ENCODE measurements at places on chromosomes 6 and 20. TPM values are rescaled to one million over a fixed set of nuclear protein-coding genes. Genes with fewer than 3 reads are reported as not detected.

The PRR18 gene
- total RNA-seq, result 0.59 TPM

The PDE10A gene
- 2.7 TPM for total RNA-seq

The CLDN20 gene
- not detected for total RNA-seq

The TSHZ2 gene
- 12.6 TPM for total RNA-seq

DNA sequence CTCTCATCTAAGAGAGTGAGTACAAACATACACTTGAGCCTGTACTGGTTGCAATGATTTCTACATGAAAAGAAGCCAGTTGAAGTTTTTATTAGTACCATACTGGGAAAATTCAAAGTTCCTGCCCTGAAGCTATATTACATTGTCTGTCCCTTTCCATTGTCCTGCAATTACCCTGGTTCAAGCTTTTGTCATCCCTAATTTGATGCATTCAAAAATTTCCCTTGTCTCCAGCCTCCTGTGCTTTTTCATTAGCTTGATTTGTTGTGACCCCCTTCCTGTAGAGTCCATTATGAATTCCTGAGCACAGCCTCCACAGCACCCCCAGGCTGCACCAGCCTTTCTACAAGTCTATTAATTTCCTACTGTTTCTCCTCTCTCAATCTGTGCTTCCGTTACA, 46.4 kb downstream of the VGLL2 start:
- H3K4me3 ChIP-seq, result no peak overlapping the region

DNA sequence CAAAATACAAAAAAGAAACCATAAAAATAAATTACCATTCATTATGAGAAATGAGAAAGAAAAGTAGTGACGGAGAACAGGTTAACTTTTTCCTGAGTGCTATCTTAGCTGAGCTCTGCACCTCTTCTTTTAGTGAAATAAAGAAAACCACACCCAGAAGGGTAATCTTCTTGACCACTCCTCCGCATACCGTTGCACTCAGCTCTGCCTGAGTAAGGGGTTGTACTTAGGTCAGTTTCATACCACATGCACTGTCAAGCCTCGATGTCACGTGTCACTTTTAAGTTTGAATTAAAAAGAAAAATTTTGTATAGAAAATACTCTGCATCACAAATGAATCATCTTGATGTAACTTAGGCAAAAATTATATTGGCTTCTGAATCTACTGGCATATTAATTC, 2.8 kb downstream of the EZR start:
- peak overlapping the region; percentile 82 for H3K4me3 ChIP-seq
- no peaks in the 10 kb centered on the region for H3K27me3 ChIP-seq
- peak overlapping the region; percentile 97 for H3K27ac ChIP-seq
- H3K36me3 ChIP-seq, result peaks cover 9% of the 10 kb centered on the region

- no peaks in the 10 kb centered on the region for H3K36me3 ChIP-seq
- no peaks in the 10 kb centered on the region for H3K4me1 ChIP-seq
- no peak for DNase-seq
- no peak overlapping the region for H3K4me3 ChIP-seq
- peaks cover 7% of the 10 kb centered on the region for H3K27me3 ChIP-seq
These were observed 109.7 kb downstream of the LRFN2 start for GRCh38 chr6:40477246-40478126.

DNA sequence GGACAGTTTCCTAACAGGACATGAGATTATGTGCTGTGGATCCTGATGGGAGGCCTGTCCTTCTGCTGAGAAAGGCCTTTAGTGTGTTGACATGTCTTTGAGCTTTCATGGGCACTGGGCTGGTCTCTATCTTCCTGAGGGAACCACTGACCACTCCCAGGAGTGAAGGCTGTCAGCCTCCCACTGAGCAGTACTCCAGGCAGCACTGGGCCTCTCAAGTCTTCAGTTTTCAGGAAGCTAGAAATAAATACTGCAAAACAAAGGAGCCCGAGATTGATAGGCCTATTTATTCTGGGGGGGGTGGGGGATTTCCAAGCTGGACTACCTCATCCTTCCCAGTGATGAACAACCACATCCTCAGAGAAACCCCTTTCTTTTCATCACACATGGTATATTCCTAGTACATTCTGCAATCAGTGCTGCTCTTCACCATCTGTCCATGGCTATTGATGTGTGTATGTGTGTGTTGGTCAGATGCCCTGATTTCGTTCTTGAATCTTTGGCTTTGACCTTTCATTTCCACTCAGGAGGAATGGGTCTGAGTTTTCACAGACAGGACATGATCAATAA, 180.9 kb upstream of the SPTLC3 start:
- peaks cover 6% of the 10 kb centered on the region for H3K4me1 ChIP-seq
- no peaks in the 10 kb centered on the region for H3K36me3 ChIP-seq
- no peak overlapping the region for H3K4me3 ChIP-seq
- no peaks in the 10 kb centered on the region for H3K27me3 ChIP-seq
- no peak for DNase-seq
- H3K27ac ChIP-seq, result no peak overlapping the region

DNA sequence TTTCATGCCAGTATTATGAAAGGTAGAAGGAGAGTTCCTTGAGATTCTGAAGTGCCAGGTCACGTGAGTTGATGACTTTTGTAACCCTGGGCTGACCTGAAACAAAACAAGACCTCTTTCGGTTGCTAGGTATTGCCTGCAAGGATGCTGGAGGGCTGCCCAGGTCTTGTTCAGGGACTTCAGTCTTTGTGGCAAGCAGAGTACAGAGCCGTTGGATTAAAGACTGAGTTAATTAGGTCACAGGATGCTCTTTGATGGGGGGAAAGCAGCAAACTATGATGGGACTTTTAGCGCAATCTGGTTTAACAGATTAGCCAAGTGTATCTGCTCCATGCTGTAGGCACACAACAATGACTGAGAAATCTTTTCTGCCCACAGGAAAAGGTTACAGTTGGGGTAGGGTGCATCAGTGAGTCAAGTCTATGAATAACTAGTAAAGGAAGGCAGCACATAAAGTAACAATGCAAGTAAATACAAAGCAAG, 12.8 kb upstream of the ELOVL5 start:
- peak overlapping the region; percentile 8 for H3K27ac ChIP-seq
- no peak overlapping the region for H3K4me3 ChIP-seq
- peaks cover 25% of the 10 kb centered on the region for H3K4me1 ChIP-seq
- DNase-seq, result peak; percentile 93
- H3K27me3 ChIP-seq, result no peaks in the 10 kb centered on the region
- no peaks in the 10 kb centered on the region for H3K36me3 ChIP-seq

DNA sequence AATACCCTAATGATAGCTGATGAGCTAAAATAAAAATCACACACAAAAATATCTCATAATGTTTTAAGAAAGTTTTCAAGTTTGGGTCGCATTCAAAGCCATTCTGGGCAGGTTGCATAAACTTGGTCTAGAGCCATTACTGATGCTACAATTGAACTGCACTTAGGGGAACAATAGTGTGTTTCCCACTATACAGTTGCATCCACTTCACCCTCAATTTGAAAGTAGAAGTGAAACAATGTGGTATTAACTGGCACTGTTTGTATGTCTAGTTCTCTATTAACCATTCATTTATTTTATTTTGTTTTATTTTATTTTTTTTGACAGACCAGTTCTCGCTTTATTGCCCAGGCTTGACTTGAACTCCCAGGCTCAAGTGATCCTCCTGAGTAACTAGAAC, 23.0 kb upstream of the STK38 start:
- no peak for DNase-seq
- no peak overlapping the region for H3K27ac ChIP-seq
- no peaks in the 10 kb centered on the region for H3K4me1 ChIP-seq
- H3K36me3 ChIP-seq, result no peaks in the 10 kb centered on the region

- DNase-seq, result no peak
- H3K4me1 ChIP-seq, result peaks cover 69% of the 10 kb centered on the region
These were observed 90.4 kb downstream of the CEBPB start for GRCh38 chr20:50280851-50281655.

- peaks cover 52% of the 10 kb centered on the region for H3K4me1 ChIP-seq
- peaks cover 6% of the 10 kb centered on the region for H3K36me3 ChIP-seq
These were observed 21.2 kb upstream of the ASXL1 start for GRCh38 chr20:32336918-32337347.
